ENCODE measurements at places on chromosomes 5 and 9. TPM values are rescaled to one million over a fixed set of nuclear protein-coding genes. Genes with fewer than 3 reads are reported as not detected.
A peak's percentile ranks its signal among the peaks of the same experiment; 100 is the strongest.

The SLC6A18 gene
- total RNA-seq, result not detected

DNA sequence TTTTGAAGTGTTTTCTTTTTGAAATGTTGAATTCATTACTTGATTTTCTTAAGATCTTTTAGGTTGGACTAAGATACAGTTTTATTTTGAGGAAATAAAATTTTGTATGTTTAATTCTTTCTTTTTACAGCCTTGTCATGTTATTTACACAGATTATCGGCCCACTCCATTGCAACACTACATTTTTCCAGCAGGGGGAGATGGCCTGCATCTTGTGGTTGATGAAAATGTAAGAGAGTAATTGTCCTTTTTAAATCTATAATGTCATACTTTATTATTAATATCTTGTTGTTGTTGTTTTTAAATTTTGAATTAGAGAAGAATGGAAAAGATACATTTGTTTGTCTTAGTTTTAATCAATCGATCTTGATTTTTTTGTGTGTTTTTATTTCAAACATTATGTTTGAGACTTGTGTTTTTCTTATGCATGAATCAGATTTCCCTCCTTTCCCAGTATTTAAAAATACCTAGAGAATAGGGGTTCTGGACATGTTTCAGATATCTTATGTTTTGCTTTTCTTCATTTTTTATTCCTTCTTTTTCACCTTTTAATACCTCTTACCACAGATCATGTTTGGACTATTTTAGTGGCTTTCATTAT, 36.7 kb downstream of the MTREX start:
- DNase-seq, result no peak

DNA sequence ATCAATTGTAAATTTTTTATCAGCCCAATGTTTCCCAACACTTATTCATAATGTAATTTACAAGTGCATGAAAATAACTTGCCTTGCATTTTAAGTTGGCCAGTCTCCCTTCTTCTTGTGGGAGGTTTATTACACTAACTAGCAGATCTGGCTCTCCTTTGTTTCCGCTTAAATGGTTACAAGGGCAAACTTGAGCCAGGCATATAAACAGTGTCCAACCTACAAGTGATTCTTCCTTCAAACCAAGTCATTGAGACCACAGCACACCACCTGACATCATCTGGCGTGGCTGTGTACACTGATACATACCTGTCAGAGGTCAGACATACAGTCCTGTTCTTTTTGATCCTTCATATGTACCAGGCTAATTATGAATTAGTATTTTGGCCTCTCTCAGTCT, 80.1 kb downstream of the ALDH1A1 start:
- no peak for DNase-seq

DNA sequence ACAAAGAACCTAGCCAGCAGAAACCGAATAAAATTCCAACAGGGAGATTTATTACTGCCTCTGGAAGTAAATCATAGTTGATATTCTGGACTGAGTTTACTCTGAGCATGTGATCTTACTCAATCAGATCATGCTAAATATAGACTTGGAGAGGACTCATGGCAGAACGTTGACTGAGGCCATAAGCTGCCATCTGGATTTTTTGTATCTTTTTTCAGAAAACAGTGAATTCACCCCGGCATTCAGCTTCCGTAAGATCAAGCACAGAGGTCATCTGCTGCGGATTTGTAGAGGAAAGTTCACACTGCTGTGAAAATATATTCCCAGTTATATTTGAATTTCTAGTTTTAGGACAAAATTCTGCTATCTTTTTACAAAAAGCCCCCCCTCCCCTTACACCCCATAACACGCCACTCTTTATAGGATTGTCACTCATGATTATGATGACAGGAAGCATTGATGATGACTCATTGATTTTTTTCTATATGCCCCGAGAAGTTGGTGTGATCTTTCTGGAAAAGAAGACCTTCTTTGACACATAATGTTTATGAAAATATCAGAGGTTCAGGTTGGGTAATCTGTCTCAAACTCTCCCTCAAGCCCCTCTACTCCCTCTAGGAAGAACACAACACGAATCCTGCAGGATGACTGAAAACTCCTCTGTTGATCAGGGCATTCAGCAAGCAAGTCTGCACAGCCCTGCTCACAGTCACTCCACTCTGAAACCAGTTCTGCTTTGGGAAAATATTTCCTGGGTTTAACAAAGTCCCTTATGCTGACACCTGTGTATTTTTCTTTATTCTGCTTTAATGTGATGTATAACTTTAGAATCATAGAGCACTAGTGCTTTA, 70.8 kb downstream of the NXNL2 start:
- no peak for DNase-seq

DNA sequence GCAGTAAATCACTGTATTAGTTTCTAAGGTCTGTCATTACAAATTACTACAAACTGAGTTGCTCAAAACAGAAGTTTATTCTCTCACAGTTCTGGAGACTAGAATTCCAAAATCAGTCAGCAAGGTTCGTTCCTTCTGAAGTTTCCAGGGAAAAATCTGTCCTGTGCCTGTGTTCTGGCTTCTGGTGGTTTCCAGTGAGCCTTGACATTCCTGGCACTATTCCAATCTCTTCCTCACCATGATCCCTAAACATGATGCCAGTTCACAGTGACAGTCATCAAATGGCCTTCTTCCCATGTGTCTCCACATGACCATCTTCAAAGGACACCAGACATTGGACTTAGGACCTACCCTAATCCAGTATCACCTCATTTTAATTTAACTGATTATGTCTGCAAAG, 351.4 kb downstream of the PLK2 start:
- no peak for DNase-seq

GRCh38 chr9:132740526-132741309, 70.5 kb downstream of the GTF3C4 start:
- no peak for DNase-seq

The CTNND2 gene
- not detected for total RNA-seq

DNA sequence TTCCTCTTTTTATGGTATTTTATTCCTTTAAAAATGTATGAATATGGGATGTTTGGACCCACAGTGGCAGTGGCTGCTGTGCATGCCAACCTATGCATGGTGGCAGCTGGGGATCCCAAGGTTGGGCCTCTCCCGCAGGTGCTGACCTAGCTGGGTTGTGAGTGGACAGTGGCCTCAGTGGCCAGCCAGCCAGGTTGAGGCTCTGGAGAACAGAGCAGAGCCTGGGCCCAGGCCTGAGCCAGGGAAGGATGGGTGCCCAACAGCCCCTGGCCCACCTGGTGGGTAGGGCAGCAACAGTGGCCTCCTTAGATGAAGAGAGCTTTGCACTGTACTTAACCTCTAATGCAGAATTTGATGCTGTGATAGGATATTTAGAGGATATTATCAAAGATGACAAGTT, 624.8 kb downstream of the CHSY3 start:
- DNase-seq, result no peak

DNA sequence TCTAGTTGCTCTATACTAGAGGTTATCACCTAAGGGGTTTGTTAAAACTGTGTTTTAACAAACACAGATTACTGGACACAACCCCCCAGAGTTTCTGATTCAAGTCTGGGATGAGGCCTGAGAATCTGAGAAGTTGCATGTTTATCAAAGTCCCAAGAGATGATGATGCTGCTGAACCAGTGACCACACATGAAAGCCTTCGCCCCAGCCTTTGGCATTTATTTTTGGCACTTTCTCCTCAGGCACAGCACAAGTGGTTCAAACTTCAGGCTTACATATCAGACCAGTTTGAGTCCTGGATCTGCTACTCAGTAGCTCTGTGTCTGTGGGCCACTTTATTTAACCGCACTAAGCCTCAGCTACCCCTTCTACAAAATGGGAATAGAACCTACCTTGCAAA, 407.2 kb upstream of the PIK3R1 start:
- no peak for DNase-seq

GRCh38 chr5:160311491-160312133, 752 bp downstream of the CCNJL start:
- DNase-seq, result no peak

GRCh38 chr9:105963343-105964099, 269.2 kb downstream of the TMEM38B start:
- no peak for DNase-seq

GRCh38 chr9:137123468-137123837, 8.9 kb upstream of the DPP7 start:
- no peak for DNase-seq

GRCh38 chr5:36507332-36507952, 99.0 kb upstream of the SLC1A3 start:
- peak; percentile 2 for DNase-seq

GRCh38 chr5:53555160-53555559, 5.3 kb upstream of the NDUFS4 start:
- no peak for DNase-seq

DNA sequence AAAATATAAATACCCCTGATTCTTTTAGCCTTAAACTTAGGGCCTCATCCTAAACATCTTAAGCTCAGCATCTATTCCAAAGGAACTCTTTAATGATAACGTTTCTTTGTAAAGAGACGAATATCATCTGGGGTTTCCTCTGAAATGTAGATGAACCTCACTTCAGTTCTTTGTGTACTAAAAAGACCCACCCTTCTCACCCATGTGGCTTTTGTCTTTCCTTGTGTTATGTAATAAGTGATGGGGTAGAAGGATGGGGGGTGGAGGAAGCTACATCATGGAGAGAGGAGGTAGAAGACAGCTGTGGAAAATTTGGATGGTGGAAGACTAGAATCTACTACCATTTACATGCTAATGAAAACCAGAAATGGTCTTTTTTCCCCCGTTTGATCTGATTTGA, 111.0 kb downstream of the NDUFS4 start:
- DNase-seq, result no peak

The TTLL11 gene
- 11.7 TPM for total RNA-seq

DNA sequence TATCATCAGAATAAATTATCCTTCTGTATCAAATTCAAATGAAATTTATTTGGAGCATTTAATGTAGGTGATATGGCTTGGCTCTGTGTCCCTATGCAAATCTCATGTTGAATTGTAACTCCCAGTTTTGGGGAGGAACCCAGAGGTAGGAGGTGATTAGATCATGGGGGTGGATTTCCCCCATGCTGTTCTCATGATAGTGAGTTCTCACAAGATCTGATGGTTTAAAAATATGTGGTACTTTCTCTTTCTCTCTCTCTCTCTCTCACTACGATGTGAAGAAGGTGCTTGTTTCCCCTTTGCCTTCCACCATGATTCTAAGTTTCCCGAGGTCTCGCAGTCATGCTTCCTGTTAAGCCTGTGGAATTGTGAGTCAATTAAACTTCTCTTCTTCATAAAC, 678.4 kb upstream of the RGMB start:
- no peak for DNase-seq

The PNPLA7 gene
- 0.61 TPM for total RNA-seq

DNA sequence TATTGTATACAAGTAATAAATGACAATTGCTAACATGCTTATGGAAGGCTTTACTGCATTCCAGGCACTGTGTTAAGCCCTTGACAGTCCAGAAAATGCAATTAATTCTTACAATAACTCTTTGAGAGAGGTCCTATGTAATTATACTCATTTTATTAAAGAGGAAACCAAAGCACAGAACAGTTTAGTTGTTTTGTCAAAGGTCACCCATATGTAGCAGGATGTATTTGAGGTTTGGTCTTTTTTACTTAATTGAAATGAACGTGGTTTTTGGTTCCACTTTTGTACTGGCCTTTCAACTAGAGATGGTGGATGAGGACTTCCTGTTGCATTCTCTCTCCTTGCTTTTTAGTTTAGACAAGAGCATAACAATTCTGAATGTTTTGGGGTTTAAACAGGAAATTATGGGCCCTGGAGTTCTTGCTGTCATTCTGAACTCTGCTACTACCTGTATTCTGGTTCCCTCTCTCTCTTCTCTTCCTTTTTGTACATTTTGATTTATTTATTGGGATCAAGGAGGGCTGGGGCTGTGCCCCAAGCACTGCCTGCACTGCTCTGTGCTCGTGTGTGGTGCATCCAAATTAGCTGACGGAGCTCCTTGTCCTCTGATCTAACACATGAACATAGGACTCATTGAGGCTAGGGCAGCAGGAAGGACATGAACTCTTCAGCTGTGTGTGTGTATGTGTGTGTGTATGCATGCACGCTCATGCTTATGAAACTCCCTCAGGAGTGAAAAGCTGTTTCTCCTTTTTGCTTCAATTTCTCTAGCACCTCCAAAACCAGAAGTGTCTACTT, 47.4 kb downstream of the SLC28A3 start:
- DNase-seq, result no peak

The GPX3 gene
- total RNA-seq, result 166 TPM

The PKD2L2 gene
- not detected for total RNA-seq

- no peak for DNase-seq
Measured at GRCh38 chr5:137097203-137097602, 401.9 kb downstream of the SPOCK1 start.

DNA sequence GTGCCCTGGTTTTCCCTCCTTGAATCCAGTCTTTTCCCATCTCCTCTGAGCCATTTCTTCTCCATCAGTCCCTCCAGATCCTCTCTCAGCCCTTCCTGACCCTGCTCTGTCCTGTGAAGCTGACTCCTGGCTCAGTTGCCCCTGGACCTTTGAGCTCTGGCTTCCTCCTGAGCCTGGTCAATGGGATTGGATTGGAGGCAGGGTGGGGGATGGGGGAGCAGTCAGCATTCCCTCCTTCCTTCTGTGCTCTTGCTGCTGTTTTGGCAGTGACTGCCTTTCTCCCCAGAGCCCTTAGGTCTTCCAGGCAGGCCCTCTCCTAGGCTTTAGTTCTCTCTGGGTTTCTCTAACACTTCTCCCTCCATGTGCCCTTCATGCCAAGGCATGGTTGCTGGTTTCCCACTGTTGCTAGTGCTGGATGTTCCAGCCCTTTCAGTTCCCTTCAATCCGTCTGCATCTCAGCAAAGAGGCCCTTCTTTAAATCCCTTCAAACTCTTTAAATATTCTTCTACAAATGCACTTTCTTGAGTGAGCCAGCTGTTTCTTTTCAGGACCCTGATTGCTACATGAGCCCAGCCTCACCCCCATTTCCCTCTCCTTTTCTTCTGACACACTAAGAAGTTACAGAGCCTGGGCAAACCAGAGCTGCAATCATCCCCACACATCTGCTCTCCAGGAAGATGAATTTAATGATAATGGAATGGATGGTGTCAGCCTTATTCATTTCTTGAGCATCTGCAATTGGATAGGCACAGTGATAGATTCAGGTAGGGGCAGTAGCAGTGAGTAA, 2.2 kb downstream of the TNFSF15 start:
- DNase-seq, result no peak

DNA sequence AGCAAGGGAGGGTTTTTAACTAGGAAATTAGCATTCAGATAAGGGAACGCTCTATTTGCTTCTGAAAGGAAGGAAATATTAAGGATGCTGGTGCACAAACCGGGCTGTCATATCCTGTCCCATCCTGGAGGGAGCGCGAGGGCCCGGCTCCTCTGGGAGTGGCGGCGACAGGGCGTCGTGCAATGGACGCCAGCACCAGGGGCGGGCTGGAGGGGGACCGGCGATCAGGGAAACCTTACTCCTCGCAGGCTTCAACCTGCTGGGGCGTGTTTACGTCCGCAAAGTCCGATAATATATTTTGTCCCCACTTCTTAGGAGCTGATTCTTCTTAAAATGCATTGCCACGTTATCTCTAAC, 197.1 kb upstream of the TBCA start:
- DNase-seq, result no peak

The ANKRD18A gene
- 1.1 TPM for total RNA-seq

The NR4A3 gene
- 0.08 TPM for total RNA-seq

- DNase-seq, result no peak
Measured at GRCh38 chr5:148446611-148447010, 62.9 kb downstream of the FBXO38 start.
